ENCODE measurements at places on chromosomes 3 and 15. TPM values are rescaled to one million over a fixed set of nuclear protein-coding genes. Genes with fewer than 3 reads are reported as not detected.

The PATL2 gene
- not detected for total RNA-seq

- DNase-seq, result no peak
Measured at GRCh38 chr3:42696356-42697288, 6.0 kb downstream of the HHATL start.

- no peak for DNase-seq
Measured at GRCh38 chr15:85741021-85741421, 53.7 kb downstream of the KLHL25 start.

GRCh38 chr15:65209701-65210643 lies 1.3 kb downstream of the CILP start:
- no peak for DNase-seq

- no peak for DNase-seq
Measured at GRCh38 chr3:185914911-185915629, 22.7 kb downstream of the TRA2B start.

DNA sequence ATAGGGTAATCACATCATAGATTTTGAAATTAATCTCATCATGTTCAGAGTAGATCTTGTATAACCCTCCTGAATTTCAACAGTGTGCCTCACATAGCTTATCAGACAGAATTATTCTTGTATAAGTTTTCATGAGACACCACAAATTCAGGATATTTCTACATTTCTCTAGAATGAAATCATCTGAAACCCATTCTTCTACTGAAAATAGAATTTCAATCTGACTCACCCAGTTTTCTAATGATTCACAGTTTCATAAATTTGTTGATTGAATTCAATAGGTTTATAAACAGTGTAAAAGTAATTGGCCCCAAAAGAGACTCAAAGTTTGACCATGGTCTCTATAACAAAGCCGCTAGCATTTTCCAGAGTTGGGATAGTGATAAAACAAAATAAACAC lies 1082.6 kb upstream of the EPHA6 start:
- no peak for DNase-seq

DNA sequence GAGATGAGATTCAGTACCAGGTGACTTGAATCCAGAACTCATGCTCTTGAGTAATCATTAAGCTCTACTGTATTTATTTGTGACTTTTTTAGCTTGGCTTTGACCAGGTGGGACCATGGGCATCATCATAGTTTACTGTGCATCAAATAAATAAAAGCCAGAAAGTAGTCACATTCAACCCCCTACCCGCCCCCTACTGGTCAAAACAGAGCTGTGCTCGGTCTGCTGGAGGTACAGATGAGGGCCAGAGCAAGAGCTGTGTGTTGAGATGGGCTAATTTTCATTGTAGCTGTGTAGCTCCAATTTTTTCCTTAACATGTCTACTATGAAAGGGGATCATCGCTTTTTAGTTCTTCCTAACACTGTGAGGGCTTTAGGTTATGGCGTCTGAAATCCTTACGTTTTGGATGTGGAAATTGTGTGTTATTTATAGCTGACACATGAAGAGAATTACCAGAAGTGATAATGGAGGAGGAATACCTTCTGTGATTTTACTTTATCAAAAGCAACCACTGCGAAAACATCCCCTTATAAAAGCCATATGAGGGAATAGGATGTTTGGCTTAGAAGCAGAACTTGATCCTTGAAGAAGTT lies 375.1 kb downstream of the PTPRG start:
- no peak for DNase-seq

The IGSF10 gene
- 1.8 TPM for total RNA-seq

The DAZL gene
- total RNA-seq, result not detected

The LRRC49 gene
- total RNA-seq, result 23.4 TPM

- no peak for DNase-seq
Measured at GRCh38 chr3:152054315-152054714, 180.9 kb downstream of the SUCNR1 start.

DNA sequence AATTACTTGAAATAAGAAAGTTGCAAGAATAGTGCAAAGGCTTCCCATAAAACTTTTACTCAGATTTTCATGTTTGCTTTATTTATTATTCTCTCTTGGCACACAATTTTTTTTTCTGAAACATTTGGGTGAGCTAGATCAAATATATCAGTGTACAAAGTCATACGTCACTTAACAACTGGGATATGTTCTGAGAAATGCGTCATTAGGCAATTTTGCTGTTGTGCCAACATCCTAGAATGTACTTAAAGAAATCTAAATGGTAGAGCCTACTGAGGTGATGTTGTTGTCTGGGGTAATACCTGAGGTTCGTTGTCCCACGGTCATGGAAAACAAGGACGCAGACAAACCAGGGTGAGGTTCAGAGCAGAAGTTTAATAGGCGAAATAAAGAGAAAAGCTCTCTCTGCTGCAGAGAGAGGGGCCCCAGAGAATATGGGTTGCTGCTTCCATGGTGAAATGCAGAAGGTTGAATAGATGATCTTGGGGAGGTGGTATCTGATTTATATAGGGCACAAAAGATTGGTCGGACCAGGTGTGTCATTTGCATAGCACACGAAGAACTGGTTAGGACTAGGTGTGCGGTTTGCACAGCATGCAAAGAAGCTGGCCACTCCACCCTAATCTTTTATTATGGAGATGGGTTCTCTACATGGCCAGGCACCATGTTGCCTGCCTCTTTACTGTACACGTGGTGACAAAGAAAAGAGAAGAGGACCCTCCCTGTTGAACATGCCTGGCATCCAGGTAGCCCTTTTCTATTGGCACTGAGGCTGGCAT lies 8.8 kb upstream of the GRAMD1C start:
- no peak for DNase-seq

GRCh38 chr15:100934166-100934565 lies 15.0 kb downstream of the LRRK1 start:
- DNase-seq, result no peak

DNA sequence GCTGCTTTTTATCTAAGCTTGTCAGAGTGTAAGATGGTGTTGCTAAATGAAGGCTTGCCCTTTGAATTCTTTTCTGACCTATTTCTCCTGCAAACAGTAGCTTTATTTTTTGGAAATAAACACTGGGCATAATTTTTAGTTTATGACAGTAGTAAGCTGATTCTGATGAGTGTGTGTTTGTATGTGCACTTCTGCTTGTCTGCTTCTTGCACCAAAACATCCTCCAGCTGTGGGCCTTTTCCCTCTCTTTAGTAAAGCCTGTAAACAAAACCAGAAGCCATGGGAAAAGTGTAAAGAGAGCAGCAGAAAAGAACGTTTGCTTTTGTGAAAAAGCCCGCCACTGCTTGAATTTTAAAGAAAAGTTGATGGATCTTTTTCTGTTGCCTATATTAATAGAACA lies 136.4 kb upstream of the IL12A start:
- DNase-seq, result no peak

DNA sequence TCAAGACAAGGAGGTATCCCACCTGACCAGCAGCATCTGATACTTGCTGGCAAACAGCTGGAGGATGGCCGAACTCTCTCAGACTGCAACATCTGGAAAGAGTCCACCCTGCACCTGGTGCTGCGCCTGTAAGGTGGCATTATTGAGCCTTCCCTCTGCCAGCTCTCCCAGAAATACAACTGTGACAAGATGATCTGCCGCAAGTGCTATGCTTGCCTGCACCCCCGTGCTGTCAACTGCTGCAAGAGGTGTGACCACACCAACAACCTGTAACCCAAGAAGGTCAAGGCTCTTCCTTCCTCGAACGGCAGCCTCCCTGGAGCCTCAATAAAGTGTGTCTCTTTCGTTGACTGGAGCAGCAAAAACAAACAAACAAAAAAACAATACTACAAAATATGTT lies 2.2 kb upstream of the SLC4A7 start:
- no peak for DNase-seq

DNA sequence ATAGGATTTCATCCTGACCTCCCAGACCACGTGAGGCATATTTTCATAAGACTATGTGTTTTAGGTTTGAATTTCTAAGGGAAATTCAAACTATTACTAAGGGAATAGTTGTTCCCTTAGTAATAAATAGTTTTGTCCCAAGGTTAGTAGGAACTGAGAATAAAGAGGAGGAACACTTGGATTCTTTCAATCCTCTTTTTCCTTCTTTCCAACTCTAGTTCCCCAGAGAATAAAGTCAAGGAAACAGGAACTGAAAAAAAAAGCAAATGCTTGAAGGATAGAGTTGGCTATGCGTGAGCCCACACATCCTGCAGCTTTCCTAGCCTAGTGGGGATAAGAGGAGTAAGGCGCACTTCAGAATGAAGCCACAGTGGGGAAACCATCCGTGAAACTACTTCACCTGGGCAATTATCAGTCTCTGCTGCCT lies 312.1 kb upstream of the TGFBR2 start:
- DNase-seq, result no peak

The ARHGEF26 gene
- 10.8 TPM for total RNA-seq

DNA sequence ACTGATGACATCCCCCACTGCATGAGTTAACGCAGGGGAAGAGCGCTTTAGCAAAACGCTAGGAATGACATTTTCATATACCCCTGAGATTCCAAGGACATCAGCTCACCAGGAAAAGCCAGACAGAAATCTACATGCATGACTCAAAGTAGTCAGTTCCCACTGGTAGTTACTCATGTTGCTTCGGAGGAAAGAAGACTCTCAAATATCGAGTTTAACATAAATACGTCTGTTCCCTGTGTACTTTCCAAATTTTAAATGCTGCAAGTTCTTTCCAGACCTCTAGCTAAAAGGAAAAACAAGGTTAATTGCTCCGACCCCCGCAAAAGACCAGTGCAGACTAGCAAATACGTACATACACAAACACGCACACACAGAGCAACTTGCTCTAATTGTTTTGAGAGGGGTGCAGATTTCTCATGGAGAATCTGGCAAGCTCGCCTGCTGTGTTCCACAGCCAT lies 115.4 kb upstream of the PRICKLE2 start:
- DNase-seq, result no peak

The GPD1L gene
- 13.8 TPM for total RNA-seq

GRCh38 chr3:64825404-64826120 lies 137.8 kb upstream of the ADAMTS9 start:
- no peak for DNase-seq

GRCh38 chr3:136842294-136842693 lies 19.7 kb upstream of the NCK1 start:
- no peak for DNase-seq

GRCh38 chr15:28932361-28932760 lies 46.6 kb downstream of the APBA2 start:
- no peak for DNase-seq

DNA sequence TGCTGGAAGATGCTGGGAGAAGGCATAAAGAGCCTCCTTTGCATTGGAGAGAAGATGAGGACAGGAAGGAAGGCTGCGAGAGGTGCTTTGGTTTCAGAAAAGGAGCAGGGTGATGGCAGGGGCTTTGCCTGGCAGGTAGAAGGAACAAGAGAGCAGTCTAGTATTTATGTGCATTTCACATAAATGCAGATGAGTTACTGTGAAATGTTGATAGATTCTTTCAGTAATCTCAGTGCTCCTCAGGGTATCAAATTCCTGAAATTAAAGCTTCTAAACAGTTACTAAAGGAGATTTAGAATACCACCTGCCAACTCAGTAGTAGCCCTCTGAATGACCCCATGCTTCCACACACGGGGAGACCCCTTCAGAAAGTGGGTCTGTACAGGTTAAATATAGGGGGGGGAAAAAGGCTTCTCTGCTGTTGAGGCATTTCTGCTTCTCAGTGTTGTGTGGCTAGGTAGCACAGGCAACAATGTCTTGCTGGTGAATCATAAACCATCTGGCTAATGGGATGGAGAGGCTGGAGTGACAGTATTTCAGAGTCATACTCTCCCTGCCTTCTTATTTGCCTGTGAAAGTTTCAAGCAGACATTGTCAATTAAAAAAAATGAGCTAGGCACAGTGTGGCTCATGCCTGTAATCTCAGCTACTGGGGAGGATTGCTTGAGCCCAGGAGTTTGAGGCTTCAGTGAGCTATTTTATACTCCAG lies 14.3 kb upstream of the FBXL22 start:
- no peak for DNase-seq

GRCh38 chr3:66394019-66394752 lies 106.6 kb downstream of the LRIG1 start:
- no peak for DNase-seq

The OCA2 gene
- total RNA-seq, result 0.79 TPM
